ENCODE measurements at places on chromosomes 3 and 15.

DNA sequence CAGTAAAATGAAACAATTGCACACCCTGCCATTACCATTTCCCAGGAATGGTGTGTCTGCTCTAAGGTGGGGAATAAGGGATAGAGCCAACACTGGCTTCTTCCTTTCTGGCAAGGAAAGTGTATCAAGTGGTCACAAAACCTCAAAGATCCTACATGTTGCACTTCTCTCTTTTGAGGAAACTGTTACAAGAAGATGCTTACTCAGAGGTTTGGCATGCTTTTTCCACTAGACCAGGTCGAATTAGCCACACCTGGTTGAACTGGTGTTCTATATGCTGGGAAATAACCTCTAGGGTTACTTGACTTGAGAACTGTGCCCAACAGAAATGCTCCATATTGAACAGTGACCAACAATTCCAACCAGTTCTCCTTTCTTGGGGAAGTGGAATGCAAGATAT, 102.9 kb downstream of the LRRN1 start:
- DNase-seq, result no peak

- DNase-seq, result peak; percentile 50
Measured at GRCh38 chr3:74561881-74562280, 52.6 kb downstream of the CNTN3 start.

DNA sequence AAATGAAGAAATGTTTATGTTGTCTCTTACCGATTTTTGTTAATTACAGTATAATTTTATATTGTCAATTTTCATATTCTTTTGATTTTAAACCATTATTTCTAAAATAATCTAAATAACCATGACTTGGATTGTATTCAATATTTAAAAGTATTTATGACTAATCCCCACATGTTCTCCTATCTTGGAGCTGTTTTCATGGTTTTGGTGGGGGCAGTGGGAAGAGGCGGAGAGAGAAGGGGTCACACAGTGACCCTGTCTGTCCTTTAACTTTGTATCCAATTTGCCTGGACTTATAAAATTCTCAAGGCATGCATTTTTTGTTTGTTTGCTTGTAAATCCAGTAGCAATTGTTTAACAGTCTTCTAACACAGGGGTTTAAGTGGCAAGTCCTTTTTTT, 407.4 kb downstream of the NTRK3 start:
- no peak for DNase-seq

DNA sequence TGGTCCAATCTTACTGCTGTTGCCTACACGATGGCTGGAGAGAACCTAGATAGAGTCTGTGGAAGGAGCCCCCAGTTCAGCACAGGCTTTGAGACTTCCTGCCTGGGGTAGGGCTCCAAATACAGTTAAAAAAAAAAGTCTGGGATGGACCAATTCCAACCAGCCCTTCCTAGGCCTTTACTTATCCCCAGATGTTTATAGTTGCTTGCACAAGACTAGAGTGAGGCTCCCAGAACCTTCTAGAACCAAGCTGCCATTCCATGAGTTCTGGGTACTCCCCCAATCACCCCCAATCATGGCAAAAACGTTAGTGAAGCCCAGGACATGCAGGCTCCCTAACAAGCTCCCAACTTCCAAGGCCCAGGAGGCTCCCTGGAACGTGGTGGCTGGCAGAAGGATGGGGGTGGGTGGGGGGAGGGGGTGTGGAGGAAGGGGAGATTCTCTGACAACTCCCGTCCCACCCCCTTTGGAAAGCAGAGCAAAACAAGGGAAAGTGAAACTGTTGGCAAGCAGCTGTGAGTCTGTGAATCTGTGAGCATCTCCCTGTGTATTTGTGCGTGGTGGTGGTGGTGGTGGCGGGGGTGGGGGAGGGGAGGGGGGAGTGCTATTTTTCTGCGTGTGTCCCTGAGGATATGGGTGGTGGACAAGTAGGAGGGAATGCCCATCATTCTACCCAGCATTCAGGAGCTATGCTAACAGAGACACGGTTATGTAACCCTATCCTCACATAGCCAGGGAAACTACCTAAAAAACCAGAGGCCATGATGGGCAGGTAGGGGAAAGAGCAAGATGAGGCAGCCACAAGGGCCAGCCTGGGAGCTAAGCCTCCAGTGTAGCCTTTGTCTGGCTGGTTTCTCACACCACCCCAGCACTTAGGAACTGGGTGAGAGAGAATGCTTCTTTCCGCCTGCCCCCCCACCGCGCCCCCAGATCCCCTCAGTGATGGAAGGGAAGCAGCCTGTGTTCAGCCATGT, 2.0 kb downstream of the MST1R start:
- no peak for DNase-seq

GRCh38 chr3:66415867-66416428, 84.9 kb downstream of the LRIG1 start:
- DNase-seq, result no peak

- DNase-seq, result peak; percentile 55
Measured at GRCh38 chr3:4523710-4524698, 30.9 kb downstream of the ITPR1 start.

DNA sequence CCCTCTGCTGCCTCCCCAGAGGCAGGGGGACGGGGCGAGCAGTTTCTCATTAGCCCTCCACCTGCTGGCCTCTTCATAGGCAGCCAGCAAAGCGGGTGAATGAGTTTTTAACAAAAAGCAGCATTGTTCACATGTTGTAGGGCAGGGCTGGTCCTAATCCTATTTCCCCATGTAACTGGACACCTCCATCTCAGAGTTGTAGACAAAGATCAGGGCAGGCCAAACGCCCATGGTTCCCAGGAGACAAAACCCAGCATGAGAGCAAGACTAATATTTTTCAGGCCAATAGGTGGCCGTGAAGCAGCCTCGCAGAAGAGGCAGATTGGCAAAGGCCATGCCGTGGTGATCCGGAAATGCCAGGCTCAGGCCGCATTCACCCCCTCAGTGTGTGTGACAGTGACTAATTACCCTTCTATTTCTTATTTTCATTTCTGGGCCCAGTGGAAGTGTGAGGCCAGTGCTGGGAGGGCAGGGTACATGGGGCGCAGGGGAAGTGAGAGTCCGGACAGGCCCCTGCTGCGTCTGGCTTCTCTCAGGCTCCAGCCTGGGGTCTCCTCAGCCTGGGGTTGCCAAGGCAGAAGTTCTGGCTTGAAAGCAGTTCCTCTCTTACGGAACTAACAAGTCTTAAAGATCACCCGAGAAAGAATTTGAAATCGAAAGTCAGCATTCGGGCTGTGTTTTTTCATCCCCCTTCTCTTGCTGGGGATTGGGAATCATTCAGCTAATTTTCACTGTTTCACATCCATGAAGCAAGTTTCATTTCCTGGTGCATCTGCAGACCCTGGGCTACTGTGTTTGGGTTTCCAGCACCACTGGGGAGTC, 64.8 kb downstream of the BOC start:
- peak; percentile 57 for DNase-seq

GRCh38 chr15:66169625-66170024, 83.9 kb downstream of the MEGF11 start:
- DNase-seq, result no peak

DNA sequence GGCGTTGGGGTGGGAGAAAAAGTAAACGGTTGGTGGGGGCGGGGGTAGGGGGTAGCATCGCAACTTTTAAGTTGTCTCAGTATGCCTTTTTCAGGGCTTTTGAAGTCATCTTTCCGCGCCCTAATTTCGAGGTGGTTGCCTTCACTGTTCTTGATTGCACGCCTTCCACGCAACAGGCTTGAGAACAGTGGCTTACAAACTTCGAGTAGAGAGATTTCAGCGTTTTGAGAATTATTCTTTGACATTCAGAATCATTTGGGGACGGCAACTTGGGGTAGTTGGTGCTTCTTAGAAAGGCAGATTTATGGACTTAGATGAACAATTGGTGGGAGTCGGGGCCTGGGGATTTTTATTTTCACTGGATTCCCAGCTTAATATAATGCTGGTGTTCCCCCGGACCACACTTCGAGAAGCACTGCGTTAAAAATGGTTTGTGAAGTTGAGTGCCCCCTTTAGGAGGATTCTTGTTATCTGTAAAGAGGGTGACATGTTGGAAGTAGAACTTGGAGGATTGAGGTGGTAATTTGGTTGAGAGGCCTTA, 880 bp downstream of the PPP4R2 start:
- DNase-seq, result no peak

DNA sequence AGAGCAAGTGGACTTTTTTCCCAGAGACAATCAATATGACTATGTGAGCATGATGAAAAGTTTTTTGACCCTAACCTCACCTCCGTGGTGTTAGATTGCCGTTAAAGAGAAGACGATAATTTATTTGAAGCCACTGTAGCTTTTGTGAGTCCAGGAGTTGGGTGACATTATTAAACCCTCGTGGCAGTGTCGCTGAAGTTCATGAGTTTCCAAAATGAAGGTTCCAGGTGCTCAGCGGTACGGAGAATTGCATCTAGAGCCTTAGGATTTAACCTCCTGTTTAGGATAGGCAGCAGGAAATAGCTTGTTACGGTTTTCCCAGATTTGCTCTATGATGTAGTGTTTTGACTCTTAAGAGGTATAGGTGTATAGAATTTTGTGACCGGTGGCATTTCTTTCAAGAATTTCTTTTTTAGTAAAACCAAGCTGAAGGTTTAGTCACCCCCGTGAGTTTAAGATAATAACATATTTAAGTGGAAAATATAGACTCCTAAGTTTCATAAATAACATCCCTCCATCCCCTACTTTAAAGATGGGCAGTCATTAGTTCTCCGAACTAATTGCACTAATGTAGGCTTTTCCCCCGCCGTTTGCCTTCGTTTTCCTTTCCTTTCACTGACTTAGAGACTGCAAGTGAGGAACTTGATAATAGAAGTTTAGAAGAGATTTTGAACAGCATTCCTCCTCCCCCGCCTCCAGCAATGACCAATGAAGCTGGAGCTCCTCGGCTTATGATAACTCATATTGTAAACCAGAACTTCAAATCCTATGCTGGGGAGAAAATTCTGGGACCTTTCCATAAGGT, 2.0 kb downstream of the SMC4 start:
- peak; percentile 48 for DNase-seq

DNA sequence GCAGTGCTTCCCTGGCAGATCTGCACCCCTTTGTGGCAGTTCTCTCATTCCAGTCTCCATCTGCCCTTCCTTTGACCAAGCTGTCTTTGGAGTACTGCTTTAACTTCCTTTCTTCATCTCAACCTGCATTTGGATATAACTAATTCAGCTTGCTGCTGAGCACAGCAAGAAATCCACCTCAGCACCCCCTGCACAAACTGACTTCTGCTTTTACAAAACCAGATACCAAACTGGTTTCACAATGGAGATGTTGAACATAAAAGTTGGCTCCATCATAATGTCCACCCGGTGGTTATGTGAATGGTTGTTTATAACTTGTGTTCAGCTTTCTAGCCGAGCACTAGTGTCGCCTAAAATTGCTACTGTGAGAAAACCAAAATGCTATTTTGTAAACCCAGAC, 341.1 kb upstream of the SEMA6D start:
- no peak for DNase-seq

- no peak for DNase-seq
Measured at GRCh38 chr3:171186817-171187500, 160.4 kb upstream of the SLC2A2 start.

DNA sequence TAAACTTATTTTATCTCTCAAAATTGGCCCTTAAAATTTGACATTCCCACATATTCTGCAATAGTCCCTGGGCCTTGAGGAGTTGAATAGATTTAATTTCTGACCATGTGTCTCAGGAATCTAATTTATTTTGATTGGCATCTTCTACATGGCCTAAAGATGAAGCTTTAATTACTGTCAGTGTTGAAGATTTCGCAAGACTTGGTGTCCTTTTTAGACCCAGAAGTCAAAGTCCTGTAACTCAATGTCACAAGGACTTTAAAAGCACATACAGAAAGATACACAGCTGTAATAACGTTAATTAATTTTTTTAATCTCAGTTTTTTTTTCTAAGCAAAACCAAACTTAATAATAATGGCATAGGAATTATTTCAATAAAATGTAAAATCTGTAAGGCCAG, 163.9 kb downstream of the SUCNR1 start:
- DNase-seq, result no peak

DNA sequence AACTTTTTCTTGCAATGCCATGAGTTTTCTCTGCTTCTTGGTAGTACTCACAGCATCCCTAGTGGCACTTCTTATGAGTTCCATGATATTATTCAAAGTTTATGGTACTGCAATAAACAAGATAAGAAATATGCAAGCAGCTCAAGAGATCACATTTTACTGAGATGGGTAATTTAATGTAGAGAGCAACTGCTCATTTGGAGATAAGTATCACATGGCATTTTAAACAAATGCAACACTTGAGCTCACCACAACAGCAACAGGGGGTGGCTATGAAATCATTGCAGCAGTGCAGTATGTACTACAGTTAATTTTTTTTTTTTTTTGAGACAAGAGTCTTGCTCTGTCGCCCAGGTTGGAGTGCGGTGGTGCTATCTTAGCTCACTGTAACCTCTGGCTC, 85.1 kb downstream of the WDR49 start:
- no peak for DNase-seq

DNA sequence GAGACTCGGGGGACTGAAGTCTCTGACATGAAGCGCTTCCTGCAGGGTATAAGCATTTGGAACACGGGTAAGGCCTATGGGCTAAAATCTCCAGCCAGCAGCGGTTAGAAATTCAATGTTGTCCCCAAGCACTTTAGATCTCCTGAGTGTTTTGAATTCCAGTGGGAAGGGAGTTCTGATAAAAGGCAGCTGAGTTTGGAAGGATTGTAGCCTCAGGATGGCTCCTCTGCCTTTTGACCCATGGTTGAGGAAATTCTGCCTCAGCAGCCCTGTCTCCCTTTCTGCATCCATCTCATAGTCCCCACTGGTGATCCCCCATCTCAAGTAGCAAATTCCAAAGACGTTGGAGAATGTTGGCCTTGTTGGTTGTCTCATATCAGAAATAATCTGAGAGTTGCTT, 24.2 kb upstream of the HACD2 start:
- no peak for DNase-seq

Data from skeletal muscle cell (primary cell).